ENCODE measurements at places on chromosomes 16 and 17.

GRCh38 chr16:86831366-86831765, 253.0 kb downstream of the FOXL1 start:
- DNase-seq: no peak

GRCh38 chr17:13775450-13775849, 173.7 kb upstream of the HS3ST3A1 start:
- DNase-seq: no peak

DNA sequence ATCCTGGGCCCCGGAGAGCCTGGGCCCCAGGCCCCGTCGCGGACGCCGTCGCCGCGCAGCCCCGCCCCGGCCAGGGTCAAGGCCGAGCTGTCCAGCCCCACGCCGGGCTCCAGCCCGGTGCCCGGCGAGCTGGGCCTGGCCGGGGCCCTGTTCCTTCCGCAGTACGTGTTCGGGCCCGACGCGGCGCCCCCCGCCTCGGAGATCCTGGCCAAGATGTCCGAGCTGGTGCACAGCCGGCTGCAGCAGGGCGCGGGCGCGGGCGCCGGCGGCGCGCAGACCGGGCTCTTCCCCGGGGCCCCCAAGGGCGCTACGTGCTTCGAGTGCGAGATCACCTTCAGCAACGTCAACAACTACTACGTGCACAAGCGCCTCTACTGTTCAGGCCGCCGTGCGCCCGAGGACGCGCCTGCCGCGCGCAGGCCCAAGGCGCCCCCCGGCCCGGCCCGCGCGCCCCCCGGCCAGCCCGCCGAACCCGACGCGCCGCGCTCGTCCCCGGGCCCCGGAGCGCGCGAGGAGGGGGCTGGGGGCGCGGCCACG, 36.8 kb upstream of the ZC3H18 start:
- no peak for DNase-seq

- DNase-seq: no peak
Measured at GRCh38 chr16:55817236-55817912, 15.5 kb downstream of the CES1 start.

DNA sequence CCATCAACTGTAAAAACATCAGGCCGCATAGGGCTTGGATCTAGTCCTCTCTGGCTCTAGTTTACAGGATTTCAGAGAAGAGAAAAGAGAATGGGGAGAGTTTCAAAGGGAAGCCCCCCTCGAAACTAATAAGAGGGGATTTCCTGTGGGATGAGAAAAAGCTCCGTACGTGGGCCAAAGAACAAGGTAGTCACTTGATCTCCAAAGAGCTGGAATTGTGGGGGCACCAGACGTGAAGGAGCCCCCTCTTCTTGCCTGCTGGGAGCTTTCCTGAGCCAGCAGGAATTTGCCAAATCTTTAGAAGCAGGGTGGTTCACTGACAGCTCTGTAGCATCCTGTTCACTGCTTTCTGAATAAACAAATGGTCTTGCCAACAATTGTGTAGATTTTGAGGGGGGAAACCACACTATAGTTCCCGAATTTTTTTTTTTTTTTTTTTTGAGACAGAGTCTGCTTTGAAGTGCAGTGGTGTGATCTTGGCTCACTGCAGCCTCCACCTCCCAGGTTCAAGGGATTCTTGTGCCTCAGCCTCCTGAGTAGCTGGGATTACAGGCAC, 7.0 kb upstream of the TMIGD1 start:
- no peak for DNase-seq

GRCh38 chr17:76659928-76660655, 16.5 kb upstream of the ST6GALNAC1 start:
- no peak for DNase-seq

DNA sequence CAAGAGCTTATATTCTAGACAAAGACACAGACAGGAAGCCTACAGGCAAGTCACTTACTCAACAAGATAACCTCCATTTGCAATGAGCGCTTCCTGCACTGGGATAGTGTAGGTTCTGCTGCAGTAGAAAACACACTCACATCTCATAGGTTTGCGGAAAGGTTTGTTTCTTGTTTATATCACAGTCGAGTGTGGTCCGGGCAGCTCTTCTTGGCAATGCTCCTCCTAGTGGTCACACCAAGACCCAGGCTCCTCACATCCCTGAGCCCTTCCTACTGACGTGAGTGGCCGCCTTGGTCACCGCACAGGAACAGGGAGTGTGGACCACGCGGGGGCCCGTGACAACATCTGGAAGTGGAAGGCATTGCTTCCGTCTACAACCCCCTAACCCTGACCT, 48.0 kb upstream of the RBFOX3 start:
- no peak for DNase-seq

DNA sequence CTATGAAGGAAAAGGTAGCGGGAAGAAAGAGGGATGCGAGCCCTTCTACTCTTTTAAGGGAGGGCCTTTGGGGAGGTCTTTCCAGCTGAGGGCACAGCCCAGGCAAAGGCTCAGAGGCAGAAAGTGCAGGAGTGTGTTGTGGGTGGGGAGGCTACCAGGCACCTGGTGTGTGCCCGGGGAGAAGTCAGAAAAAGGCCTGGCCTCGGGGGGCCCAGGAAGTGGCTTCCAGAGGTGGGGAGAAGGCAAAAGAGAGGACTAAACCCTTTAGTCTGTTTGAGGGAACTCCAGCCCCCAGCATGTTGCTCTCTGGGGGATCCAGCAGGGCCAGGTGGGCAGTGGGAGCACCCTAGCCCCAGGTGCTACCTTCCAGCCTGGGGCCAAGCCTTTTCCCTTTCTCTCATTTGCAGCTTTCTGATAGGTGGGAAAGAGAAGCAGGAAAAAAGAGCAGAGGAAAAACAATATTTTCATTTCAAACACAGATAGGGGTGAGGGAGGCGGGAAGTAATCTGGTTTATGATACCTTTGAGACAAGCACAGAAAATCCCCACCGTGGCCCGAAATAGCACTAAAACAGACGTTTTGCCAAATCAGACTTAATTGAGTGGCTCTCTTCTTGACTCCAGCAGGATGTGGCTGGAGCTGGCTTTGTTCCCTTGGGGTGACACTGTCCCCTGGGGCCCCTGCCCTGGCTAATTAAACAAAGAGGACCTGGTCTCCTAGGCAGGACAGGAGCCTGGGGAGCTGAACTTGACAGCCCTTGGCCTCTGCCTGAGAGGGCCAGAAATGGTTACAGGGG, 10.4 kb downstream of the RAI1 start:
- no peak for DNase-seq

GRCh38 chr16:160691-161190, 5.0 kb upstream of the HBM start:
- no peak for DNase-seq

DNA sequence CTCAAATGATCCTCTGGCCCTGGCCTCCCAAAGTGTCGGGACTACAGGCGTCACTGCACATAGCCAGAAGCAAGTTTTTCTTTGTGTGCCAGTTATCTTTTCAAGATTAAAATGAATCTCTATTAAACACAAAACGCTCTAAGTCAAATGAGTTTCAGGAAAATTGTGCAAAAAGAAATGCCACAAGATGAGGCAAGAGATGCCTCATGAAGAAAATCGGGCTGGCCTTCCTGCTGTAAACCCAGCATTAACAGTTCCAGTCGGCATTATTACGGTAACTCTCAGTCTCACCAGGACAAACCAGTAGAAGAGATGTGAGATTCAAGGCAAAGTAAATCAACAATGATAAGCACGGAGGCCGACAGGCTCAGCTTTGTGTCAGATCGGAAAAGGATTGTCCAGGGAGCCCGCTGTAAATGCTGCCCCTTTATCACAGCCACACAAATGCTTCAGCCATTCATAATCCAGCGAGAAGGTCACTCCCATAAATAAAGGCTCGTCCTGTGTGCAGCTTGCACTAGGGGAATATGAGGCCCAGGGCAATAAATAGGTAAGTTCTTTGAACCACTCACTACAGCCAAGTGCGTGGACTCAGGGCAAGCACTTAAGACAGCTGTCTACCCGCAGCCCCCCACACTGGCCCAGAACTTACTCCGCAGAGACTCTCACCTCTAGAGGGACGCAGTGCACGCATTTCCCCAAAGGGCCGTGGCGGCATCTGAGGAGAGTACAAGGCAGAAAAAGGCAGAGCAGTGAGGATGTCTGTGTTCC, 27.2 kb downstream of the NPLOC4 start:
- DNase-seq: no peak

- no peak for DNase-seq
Measured at GRCh38 chr17:78889531-78889930, 13.5 kb downstream of the CEP295NL start.

GRCh38 chr17:61770043-61770442, 93.3 kb downstream of the BRIP1 start:
- DNase-seq: no peak

- DNase-seq: no peak
Measured at GRCh38 chr16:14013571-14014283, 57.4 kb upstream of the MRTFB start.

DNA sequence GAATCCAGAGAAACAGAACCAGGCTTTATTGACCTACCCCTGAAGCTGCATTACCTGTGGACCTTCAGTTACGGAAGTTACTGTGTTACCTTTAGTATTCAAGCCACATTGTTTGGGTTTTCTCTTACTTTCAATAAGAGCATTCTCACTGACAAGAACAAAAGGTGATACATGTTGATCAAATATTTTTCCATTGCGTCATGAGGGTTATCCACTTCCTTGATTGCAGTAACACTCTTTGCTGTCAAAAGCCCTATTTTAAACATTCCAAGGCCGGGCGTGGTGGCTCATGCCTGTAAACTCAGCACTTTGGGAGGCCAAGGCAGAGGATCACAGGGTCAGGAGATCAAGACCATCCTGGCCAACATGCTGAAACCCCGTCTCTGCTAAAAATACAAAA, 28.6 kb upstream of the PAFAH1B1 start:
- no peak for DNase-seq

DNA sequence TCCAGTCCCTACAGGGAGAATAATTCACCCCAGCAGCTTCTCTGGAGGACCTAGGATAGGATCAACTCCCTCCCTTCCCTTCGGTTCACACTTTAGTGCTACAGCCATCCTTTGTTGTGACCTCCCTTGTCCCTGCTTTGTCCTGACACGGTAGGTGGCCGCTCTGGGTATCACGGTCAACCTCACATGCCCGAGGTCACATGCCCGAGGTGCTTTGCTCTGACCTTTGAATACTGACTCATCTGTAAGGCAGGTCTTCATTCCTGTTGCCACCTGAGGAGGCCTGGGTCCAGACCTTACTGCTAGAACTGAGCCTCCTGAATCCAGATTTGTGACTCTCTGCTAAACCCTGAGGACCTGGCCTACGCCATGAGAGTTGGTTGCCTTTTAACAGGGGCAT, 19.7 kb downstream of the ALKBH5 start:
- no peak for DNase-seq

GRCh38 chr17:61485067-61485775, 33.0 kb downstream of the TBX4 start:
- no peak for DNase-seq

- DNase-seq: no peak
Measured at GRCh38 chr16:66091471-66091891, 275.0 kb upstream of the CDH5 start.

DNA sequence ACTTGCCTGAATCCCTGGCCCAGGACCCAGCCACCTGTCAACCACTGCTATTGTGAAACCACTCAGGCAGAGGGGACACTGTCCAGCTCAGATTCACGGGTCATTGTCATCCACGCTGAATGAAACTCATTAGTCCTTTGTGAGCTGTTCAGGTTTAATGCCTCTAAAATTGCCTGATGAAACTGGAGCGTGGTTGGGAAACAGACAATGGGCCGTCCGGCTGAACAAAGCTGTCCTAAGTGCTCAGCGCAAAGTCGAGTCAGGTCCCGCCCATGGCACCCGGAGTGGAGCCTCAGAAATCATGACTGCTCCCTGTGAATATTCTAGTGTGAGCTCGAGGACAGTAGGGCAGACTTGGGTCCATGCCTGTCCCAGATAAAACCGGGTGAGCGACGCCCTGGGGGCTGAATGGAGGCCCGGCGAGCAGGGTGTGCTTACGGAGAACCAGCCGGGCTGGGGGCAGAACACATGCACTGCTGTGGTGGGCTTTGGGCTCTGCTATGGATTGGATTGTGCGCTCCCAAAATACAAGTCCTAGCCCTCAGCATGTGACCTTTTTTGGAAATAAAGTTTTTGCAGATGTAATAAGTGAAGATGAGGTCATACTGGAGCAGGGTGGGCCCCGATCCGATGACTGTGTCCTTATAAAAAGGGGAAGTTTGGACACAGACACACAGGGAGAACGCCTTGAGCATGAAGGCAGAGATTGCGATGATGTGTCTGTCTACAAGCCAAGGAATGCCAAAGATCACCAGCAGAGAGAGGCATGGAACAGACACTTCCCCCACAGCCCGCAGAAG, 12.9 kb upstream of the CMIP start:
- DNase-seq: no peak

GRCh38 chr17:9269350-9270035, 248.2 kb downstream of the NTN1 start:
- DNase-seq: no peak

DNA sequence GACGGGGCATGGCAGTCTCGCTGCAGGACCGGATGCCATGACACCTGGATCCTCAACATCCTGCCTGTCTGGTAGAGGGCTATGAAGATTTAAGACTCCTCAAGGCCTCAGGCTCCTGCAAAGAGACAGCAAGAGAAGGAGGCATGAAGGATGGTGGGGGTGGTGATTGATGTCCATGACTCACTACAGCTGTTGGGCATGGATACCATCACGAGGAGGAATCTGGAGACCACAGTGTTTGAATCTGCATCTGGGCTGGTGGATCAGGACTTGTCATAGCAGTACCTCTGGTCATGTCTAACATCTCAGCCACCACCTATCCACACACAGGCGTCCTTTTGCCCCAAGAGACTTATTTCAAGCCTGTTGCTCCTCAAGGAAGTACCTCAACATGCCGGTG, 50.2 kb upstream of the WSCD1 start:
- no peak for DNase-seq

- DNase-seq: no peak
Measured at GRCh38 chr17:79570653-79571052, 40.2 kb downstream of the RBFOX3 start.

DNA sequence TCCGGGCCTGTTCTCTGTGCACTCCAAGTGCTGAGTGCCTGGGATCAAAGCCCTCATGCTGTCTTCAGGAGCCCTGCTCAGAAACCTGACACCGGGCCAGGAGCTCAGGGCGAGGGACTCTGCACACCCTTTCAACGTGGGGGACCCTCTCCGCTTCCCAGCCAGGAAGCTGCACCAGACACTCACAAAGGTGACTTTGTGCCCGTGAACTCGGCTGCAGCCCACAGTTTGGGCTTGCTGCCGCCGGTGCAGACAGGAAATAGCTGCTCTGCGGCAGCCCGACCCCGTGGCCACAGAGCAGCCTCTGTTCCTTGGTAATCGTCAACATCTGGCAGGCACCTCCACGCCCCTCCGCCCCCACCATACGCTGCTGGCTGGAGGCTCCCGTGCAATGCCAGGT, 93.4 kb upstream of the METRNL start:
- no peak for DNase-seq
